Umbilical cord (tissue), 2 donors: ENCODE measurements at places on chromosomes 6 and 20. TPM values are rescaled to one million over a fixed set of nuclear protein-coding genes. Genes with fewer than 3 reads are reported as not detected.

The SLC22A23 gene
- 18.5 TPM for total RNA-seq

The DPPA5 gene
- total RNA-seq = not detected

The EBF4 gene
- 14.4 TPM for total RNA-seq

The IL22RA2 gene
- total RNA-seq = 1.9 TPM

The NNAT gene
- 5.3 TPM for total RNA-seq

The HFE gene
- total RNA-seq = 11.8 TPM

The TNF gene
- total RNA-seq = 1.4 TPM

The VSTM2L gene
- total RNA-seq = not detected

The CUTA gene
- total RNA-seq = 55.4 TPM

The SERPINB6 gene
- total RNA-seq = 63.3 TPM

The ZSCAN23 gene
- total RNA-seq = 6.5 TPM

The HNF4A gene
- 2.2 TPM for total RNA-seq

The SYCP2 gene
- total RNA-seq = 13.2 TPM

The ZNF165 gene
- 0.96 TPM for total RNA-seq

The BMP7 gene
- total RNA-seq = 17.1 TPM

The PLCB1 gene
- total RNA-seq = 49.1 TPM

The MDFI gene
- total RNA-seq = 67.7 TPM

The WFDC6 gene
- total RNA-seq = not detected

The CDH4 gene
- 0.48 TPM for total RNA-seq

The CCDC170 gene
- 1.4 TPM for total RNA-seq

The EDN3 gene
- 18.5 TPM for total RNA-seq

The KHDRBS2 gene
- total RNA-seq = 2.4 TPM

The FAM83B gene
- total RNA-seq = 3.6 TPM

The TINAG gene
- total RNA-seq = 0.24 TPM

The COL12A1 gene
- total RNA-seq = 1,307 TPM

The RAET1G gene
- total RNA-seq = 2.2 TPM
